ENCODE measurements at places on chromosomes 4 and X. TPM values are rescaled to one million over a fixed set of nuclear protein-coding genes. Genes with fewer than 3 reads are reported as not detected.

- DNase-seq = no peak
These were observed 122.0 kb upstream of the RLIM start for GRCh38 chrX:74736450-74736849.

GRCh38 chr4:142984871-142985585 lies 138.9 kb upstream of the INPP4B start:
- DNase-seq = no peak

DNA sequence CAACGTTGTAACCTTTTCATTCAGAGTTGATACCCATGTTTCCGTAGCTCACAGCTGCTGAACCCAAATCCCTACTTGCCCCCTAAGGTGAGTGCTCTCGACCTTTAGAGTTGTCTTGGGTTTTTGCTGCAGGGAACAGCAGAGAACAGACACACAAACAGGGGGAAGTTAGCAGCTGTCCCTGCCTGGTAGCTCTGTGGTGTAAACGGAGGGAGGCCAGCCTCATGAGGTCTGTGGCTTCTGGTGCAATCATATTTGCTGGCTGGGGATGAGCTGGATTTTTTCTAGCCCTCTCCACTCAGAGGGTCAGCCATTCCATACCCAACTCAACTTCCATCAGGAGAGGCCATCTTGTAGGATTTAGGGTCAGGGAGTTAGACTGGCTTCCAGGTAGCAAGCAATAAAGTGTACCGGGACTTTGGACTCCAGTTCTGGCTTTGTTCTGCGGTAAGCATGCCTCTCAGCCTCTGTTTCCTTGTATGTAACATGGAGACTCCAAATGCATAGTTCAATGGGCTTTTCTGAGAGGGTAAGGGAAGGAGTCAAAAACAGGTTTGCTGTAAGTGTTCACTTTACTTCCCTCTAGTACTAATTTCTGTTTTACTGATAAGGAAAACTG lies 218.9 kb downstream of the MID1IP1 start:
- no peak for DNase-seq

GRCh38 chr4:26826721-26827120 lies 33.9 kb upstream of the STIM2 start:
- DNase-seq = no peak

HPGD gene
- 30.7 TPM for total RNA-seq

GRCh38 chrX:83529950-83530349 lies 21.9 kb downstream of the POU3F4 start:
- no peak for DNase-seq

Measured in esophagus muscularis mucosa (tissue), 4 donors.